Psoas muscle (tissue), 8 donors: ENCODE measurements at places on chromosomes 11 and 22. TPM values are rescaled to one million over a fixed set of nuclear protein-coding genes. Genes with fewer than 3 reads are reported as not detected.

The TPH1 gene
- 0.08 TPM for polyA plus RNA-seq

The RFPL2 gene
- not detected for polyA plus RNA-seq

The C1QTNF5 gene
- polyA plus RNA-seq = 12.0 TPM

The SERPING1 gene
- 62.3 TPM for polyA plus RNA-seq

The APOA5 gene
- not detected for polyA plus RNA-seq

The PANX3 gene
- polyA plus RNA-seq = not detected

The CD81 gene
- polyA plus RNA-seq = 90.1 TPM

The APOC3 gene
- not detected for polyA plus RNA-seq

The C11orf68 gene
- 60.3 TPM for polyA plus RNA-seq

The C11orf86 gene
- polyA plus RNA-seq = 0.04 TPM

The FGF19 gene
- not detected for polyA plus RNA-seq

The ZNF214 gene
- 0.90 TPM for polyA plus RNA-seq
